Left cardiac atrium (tissue), 4 donors: ENCODE measurements at places on chromosomes 4 and X.
A peak's percentile ranks its signal among the peaks of the same experiment; 100 is the strongest.

DNA sequence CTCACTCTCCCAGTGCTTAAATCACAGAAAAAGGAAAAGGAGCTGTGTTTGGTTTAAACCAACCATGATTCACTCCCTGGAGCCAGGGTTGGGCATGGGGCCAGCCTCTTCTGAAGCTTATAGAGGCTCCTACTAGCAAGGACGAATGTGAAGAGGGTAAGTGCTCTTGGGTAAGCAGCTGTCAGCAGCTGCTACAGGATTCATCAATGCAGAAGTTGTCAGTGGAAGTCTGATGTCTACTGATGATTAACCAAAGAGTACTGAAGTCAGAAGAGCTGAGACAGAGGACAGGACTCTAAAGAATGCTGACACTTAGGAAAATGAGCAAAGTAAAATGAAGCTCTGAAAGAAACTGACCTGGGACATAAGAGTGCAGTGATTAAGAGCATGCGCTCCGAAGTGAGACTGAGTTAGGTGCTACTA, 32.7 kb upstream of the JADE1 start:
- peak; percentile 76 for DNase-seq

GRCh38 chr4:158938220-158939044, 164.4 kb upstream of the RAPGEF2 start:
- no peak for DNase-seq

- no peak for DNase-seq
Measured at GRCh38 chrX:4754878-4755604, 1041.6 kb upstream of the PRKX start.

DNA sequence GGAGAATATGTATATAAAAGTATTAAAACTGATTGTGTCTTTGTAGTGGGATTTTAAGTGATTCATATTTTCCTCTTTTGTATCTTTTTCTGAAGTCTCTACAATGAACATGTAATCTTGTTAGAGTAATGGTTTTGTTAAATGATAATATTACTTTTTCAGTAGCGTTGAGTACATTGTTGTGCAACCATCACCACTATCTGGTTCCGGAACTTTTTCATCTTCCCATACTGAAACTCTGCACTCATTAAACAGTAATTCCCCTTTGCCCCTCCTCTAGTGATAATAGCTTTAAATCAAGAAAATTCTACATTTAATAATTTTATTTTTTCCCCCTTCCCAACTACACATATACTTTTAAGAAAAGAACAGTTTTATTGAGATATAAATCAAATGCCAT, 23.3 kb downstream of the SHROOM3 start:
- DNase-seq, result no peak

- DNase-seq, result no peak
Measured at GRCh38 chrX:53374923-53375322, 47.5 kb downstream of the SMC1A start.

- DNase-seq, result no peak
Measured at GRCh38 chr4:114729068-114729738, 130.6 kb downstream of the UGT8 start.

- DNase-seq, result no peak
Measured at GRCh38 chr4:3228881-3229280, 20.1 kb upstream of the MSANTD1 start.

DNA sequence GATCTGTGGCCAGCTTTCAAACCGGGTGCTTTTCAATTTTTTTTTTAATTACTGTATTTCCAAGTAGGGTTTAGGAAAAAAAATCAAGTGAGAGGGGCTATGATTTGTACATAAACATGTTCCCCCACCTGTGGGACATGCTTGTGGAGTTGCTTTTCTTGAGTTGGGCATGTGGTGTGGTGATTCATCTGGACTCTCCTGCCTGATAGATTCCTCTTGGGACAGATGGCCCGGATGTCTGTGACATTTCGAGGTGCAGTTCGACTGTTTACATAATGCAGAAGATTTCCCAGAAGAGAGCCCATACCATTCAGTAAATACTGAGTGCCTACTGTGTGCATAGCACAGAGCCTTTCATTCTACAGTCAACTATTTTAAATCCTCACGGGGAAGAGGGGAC, 49.9 kb downstream of the DOCK11 start:
- no peak for DNase-seq

DNA sequence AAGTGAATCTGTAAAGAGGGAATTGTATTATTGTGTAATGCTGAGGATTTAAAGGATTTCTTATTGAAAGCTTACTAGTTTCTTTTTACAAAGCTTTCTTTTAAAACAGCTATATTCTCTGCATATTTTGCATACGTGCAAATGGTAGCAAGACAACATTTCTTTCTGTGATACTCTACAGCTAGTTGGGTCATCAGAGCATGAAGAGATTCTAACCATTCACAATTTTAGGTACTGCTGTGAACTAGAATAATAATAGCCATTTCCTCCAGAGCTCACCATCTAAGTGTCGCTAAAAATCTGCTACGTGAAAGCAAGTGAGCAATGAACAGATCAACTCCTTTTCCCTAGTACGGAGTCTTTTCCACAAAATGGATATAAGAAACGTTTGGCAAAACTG, 37.3 kb downstream of the ARHGAP6 start:
- DNase-seq, result no peak

- no peak for DNase-seq
Measured at GRCh38 chrX:22037911-22038537, 5.9 kb downstream of the PHEX start.

DNA sequence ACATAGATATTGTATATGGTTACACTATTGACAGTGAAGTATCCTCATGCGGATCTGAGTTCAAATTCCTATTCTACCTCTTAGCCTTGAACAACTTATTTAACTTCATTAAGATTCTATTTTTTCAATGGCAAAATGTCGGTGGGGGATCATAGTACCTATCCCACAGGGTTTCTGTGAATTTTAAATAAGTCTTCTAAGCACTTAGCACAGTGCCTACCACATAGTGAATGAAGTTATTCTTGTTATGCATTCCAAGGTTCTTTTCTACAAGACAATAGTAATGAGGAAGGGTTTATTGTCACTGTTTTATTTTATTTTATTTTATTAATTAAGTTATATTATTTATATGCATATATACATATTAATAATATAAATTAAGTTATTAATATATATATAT, 8.8 kb upstream of the ENAM start:
- no peak for DNase-seq

DNA sequence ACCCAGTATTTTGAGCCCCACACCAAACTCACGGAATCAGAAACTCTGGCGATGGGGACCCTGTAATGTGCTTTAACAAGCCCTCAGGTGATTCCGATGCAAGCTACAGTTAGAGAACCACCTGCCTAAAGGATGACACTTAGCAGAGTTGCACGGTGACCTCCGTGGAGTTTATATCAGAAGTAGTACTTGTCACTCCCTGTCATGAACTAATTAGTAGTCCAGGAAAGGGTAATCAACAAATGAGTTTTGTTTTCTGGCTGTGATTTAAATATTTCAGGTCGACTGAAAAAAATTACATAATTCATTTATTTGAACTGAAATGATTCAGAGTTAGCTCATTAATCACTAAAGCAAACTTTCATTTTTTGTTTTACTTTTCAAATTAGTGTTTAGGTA, 56.4 kb downstream of the TMA16 start:
- no peak for DNase-seq

GRCh38 chr4:78644744-78645330, 93.3 kb downstream of the ANXA3 start:
- DNase-seq, result peak; percentile 64

- DNase-seq, result no peak
Measured at GRCh38 chr4:144649646-144650045, 3.7 kb downstream of the HHIP start.

DNA sequence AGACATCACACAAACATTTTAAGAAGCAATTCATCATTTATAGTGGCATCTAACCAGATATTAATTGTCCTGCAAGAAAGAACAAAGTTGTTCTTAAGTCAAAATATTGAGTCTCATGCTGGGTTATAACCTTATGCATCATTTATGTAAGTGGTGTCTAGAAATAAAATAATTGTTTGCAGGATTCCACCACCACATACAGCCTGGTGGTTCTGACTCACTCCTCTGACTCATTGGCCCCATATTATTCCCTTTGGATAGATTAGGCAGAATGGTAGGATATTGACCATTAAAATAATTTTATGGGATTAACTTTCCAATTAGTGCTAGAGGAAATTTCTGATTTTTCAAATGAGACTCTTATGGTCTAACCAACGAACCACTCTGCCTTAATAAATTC, 384.5 kb downstream of the GRXCR1 start:
- no peak for DNase-seq

DNA sequence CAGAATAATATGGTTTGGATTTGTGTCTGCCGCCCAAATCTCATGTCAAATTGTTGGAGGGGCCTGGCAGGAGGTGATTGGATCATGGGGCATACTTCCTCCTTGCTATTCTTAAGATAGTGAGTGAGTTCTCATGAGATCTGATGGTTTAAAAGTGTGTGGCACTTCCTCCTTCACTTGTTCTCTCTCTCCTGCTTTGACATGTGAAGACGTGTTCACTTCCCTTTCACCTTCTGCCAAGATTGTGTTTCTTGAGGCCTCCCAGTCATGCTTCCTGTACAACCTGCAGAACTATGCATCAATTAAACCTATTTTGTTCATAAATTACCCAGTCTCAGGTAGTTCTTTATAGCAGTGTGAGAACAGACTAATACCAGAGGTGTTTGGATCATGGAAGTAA, 325.7 kb upstream of the GIMD1 start:
- DNase-seq, result no peak

- no peak for DNase-seq
Measured at GRCh38 chr4:2497931-2498330, 29.0 kb downstream of the RNF4 start.

DNA sequence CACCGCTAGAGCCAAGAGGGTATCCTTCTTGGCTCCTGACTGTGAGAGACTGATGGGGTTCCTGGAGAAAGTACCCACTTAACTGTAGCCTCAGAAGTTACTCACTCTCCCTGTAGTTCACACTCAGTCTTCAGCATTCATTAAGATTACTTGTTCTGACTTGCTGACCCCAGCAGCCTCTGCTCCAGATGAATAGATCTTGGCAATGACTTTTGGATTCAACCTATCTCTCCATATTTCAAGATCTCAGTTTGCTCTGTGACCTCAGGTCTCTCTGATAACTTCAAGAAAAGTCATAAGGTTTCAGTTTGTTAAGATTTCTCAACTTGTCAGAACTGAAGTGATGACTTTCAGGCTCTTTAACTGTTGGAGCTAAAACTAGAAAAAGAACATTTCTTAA, 825.6 kb downstream of the PCDH7 start:
- no peak for DNase-seq
